CD4-positive, alpha-beta T cell treated with Interleukin-1 beta for 1 hour (primary cell): ENCODE measurements at places on chromosomes 6 and 20.

DNA sequence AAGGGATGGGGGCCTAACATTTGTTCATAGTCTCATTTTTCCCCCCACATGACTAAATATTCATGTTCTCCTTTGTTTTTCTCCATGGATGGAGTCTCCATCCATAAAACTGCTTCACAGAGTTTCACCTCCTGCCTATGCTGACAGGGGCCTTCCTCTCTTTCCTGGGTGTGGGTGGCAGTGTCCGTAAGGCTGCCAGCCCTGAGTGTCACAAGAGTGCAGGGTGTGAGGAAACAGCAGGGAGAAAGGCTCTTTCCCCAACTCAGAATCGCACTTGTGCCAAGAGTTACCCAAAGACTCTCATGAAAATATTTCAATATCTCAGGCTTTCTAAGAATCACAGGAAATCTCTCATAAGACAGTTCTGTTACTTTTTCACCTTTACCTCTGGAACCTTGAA is 346.2 kb upstream of the MMS22L start:
- DNase-seq, result no peak

DNA sequence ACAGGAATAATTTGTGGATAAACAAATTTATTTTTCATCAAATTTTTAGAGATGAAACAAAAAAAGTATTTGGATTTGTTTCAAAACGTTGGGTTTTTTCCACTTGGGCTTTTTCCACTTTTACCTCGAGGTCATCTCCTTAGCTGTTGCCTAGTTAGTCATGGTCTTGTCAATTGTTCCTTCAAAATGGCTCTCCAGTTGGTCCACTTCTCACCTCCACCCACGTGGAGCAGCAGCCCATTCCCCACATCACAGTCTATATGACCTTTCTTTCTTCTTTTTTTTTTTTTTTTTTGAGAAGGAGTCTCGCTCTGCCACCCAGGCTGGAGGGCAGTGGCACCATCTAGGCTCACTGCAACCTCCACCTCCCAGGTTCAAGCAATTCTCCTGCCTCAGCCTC is 6.7 kb upstream of the SLC4A11 start:
- DNase-seq, result no peak

GRCh38 chr20:8470156-8470555 is 338.1 kb downstream of the PLCB1 start:
- DNase-seq, result no peak

- DNase-seq, result no peak
Observed at GRCh38 chr6:75044846-75045245, 161.0 kb downstream of the COL12A1 start.

GRCh38 chr6:7770111-7770510 is 44.2 kb downstream of the BMP6 start:
- no peak for DNase-seq

GRCh38 chr20:32296819-32297420 is 19.5 kb downstream of the KIF3B start:
- no peak for DNase-seq

- no peak for DNase-seq
Observed at GRCh38 chr20:51121901-51122412, 99.0 kb upstream of the KCNG1 start.

DNA sequence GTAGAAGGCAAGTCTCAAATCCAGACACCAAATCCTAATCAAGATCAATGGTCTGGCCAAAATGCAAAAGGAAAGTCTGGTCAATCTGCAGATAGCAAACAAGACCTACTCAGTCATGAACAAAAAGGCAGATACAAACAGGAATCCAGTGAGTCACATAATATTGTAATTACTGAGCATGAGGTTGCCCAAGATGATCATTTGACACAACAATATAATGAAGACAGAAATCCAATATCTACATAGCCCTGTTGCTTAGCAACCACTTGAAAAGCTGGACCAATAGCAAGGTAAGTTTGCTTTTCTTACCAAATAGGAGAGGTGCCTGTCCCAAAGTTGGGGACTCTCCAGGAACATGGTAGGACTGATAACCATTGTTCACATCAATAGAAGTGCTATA is 2.0 kb downstream of the SEMG2 start:
- no peak for DNase-seq
